Stimulated activated CD4-positive, alpha-beta T cell treated with anti-CD3 and anti-CD28 coated beads, TNF-alpha, amount 100 ng/mL, for 1 hour (primary cell): ENCODE measurements at places on chromosomes 5 and 9.

DNA sequence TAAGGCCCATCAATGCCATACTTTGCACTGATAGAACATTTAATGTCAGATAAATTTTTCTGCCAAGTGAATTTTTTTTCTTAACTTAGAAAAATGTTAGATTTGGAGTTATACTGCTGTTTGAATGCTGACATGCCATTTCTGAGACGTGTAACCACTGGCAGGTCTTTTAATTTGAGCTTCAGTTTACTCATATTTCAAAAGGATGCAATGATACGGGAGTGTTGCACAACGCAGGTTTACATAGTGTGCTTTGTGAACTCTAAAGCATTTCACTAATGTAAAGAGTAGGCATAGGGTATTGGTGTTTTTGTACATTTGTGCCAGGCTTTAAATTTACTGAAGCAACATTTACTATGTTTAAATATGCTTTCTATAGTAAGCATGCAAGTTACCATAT lies 4.2 kb downstream of the ZBTB43 start:
- DNase-seq = no peak

- DNase-seq = peak; percentile 54
Measured at GRCh38 chr9:130707225-130707976, 13.8 kb downstream of the EXOSC2 start.

DNA sequence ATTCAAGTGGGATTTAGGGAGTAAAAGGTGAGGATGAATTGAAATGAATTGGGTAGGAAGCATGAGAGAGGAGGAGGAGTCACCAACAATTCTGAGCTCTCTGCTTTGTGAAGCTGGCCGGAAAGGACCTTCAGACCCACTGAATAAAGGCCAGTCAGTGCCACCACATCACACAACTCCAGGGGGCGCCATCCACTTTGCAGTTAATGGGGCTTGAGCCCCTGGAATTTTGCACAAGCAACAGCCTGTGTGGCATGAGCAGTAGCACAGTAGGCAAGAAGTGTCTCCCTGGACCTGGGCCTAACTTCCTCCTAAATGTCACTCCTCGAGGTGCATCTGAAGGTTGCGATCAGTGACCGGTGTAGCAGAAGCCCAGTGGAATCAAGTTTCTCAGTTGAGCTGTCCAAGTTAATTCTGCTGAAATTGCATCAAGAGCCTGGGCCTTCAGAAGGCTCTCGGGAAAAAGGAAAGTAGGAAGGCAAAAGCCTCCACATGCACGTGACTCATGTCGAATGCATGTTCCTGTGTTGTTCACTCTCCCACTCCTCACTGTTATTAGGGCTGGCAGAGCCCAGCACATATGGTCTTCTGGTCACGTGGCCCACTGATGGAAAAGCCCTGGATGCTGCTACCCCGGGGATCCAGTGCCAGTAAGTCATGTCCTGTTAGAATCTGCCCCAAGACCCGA lies 27.8 kb upstream of the GLIS3 start:
- no peak for DNase-seq

GRCh38 chr5:116747881-116748280 lies 173.3 kb upstream of the SEMA6A start:
- DNase-seq = no peak

DNA sequence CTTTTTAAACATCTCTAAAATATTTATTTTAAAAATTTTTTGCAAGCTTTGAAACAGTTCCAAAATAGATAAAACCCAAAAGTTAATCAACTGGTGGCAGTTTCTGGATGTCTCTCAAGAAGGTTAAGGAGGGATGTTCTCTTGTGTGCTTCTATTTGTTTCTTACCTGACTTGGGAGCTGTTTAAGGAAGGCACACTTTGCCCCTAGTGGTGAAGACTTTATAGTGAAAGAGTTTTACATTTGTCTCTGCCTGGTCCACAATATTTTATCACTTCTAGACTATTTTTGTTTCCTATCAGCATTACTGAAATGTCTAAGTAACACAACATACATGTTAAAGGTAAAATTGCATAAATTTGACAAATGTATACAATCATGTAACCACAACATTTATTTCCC lies 552.8 kb downstream of the SEMA5A start:
- no peak for DNase-seq

DNA sequence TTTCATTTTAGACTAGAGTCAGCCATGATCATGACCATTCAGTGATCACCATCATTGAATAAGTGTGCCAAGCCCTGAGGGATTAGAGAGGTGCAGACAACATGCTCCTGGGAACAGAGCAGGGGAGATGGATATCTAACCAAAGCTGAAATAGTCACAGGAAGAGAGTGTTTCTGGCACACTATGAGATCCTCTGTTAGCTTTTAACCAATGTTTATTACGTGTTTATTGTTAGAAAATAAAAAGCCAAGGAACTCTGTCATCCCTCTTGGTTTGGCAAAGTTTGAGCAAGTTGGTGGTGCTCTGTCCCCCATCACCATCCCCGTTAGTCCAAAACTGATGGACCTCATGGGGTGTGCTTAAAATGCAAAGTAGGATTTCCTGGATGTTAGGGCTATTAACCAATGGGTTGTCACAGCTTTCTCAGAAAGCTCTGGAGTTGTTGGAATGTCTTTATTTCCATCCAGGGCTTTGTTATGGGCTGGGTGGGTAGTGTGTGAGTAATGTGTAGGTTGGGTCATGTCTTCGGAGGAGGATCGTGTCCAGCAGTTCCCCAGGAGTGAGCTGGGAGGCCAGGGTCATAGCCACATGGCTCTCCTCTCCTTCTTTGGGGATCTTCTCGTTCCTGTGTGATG lies 34.9 kb downstream of the SLC28A3 start:
- DNase-seq = no peak

DNA sequence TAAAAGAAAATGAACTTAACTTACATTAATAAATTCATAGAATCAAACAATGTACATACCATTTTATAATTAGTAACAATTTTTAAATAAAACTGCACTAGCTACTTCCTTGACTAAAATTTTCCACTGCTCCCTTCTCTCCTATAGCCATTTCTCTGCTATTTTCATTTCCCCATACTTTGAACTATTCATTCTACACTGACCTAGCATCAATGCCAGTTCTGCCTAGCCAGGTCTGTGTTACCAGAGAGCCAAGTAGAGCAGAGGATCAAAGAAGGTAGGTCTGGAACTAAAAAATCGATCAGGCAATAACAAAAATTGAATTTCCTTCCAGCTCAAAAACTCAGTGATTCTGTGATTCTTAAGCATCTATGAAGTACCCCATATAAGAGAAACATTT lies 84.5 kb downstream of the ERMP1 start:
- DNase-seq = no peak

DNA sequence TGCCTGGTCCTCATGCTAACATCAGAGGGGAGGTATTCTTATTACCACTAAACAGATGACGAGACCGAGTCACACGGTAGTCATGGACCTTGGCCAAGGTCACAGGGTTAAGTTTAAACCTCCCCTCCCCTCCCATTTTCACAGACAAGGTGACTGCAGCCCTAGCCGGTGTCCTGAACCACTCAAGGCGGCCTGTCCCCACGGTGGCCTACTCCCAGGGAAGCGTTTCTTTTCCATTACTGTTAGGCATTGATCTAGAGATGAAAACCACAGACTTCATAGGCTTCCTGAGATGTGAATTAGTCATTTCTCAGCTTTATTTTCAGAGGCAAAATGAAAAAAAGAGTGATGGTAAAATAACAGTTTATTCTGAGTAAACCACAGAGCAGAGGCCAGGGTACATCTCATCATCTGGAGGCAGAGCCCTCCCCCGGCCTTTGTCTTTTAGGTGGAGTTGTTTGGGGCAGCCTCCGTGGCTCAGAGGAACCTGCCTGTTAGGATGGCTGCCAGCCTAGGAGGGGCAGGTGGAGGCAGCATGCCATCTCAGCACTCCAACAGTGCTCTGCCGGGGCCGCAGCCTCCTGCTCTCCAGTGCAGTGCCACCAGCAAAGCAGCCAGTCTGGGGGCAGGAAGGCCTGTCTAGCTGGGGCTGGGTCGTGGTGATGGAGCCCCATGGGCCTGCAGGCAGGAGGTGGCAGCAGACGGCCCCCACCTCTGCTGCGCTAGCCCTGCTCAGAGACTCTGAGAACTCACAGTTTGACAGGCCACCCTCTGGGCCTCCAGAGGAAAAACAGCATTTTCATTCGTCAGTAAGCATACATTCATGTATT lies 71.2 kb downstream of the RAPGEF1 start:
- DNase-seq = peak; percentile 47

- DNase-seq = no peak
Measured at GRCh38 chr5:116524966-116525365, 49.7 kb downstream of the SEMA6A start.

DNA sequence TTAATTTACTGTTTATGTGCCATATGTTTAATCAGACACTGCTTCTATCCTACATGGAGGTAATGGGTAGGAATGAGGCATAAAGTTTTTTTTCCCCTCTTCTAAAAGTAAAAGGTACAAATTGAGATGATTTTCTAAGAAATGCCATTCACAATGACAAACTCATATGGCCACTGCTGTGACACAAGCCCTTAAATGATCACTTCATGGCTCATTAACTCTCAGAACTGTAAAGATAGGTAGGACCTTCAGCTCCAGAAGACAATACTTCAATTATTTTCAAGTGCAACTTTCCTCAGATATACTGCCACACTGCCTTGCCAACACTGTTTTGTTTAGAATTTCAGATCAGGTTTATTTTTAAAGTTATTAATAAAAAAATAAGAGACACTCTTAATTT lies 362.9 kb upstream of the ZNF608 start:
- DNase-seq = no peak

- no peak for DNase-seq
Measured at GRCh38 chr5:151084363-151084762, 3.5 kb upstream of the TNIP1 start.

GRCh38 chr5:53087621-53088121 lies 21.9 kb downstream of the MOCS2 start:
- no peak for DNase-seq

GRCh38 chr5:151601391-151601790 lies 10.3 kb upstream of the FAT2 start:
- no peak for DNase-seq

GRCh38 chr9:120663380-120663779 lies 50.9 kb downstream of the MEGF9 start:
- no peak for DNase-seq
